Activated CD8-positive, alpha-beta memory T cell treated with anti-CD3 and anti-CD28 coated beads for 48 hours (primary cell): ENCODE measurements at places on chromosomes 12 and 14.

DNA sequence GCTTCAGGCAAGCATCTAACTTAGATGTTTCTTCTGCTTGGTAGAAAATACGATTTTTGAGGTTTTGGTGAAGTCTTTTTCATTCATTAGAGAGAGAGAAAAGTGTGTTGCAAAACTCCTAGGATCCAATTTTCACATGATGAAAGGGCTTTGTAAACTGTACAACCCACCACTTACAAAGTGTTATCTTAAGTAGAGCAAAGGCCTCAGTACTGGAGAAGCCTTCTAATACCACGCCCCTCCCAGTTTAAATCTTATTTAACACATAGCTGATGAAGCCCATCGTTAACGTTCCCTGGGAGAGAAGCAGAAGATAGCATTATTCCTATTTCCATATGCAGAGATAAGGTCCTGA lies 869 bp downstream of the APOLD1 start:
- no peak for DNase-seq

DNA sequence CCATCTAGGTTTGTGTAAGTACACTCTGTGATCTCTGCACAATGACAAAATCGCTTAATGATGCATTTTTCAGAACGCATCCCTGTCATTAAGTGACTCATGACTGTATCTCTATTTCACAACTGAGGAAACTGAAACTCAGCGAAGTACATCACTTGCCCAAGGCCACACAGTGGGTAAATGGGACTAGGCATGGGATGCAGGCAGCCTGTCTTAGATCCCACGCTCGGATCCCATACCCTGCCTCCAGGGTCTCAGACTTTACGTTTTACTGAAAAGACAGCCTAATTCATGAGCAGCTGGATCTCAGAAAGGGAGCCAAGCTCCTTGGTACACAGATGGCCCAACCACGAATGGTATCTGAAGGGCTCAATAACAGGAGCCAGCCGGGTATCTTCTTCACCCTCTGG lies 2.4 kb upstream of the MLEC start:
- DNase-seq: no peak

DNA sequence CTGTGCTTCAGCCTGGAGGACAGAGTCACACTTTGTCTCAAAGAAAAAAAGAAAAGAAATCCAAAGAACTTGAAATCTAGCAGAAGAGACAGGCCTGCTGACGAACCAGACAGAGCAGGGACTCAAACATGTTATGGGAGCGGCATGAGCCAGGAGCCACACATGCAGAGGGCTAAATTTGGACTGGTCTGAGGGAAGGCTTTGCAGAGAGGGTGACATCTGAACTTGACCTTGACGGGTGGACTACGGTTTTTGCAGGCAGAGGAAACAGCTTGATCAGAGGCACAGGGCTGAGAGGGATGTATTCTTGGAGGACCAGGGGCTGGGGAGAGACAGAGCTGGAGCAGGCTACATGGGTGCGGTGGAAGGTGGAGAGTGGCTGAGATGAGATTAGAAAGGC lies 20.5 kb upstream of the SLC24A4 start:
- DNase-seq: no peak

GRCh38 chr14:52051871-52052270 lies 17.0 kb downstream of the NID2 start:
- DNase-seq: no peak

- DNase-seq: no peak
These were observed 3.4 kb downstream of the CYP46A1 start for GRCh38 chr14:99687284-99688209.

DNA sequence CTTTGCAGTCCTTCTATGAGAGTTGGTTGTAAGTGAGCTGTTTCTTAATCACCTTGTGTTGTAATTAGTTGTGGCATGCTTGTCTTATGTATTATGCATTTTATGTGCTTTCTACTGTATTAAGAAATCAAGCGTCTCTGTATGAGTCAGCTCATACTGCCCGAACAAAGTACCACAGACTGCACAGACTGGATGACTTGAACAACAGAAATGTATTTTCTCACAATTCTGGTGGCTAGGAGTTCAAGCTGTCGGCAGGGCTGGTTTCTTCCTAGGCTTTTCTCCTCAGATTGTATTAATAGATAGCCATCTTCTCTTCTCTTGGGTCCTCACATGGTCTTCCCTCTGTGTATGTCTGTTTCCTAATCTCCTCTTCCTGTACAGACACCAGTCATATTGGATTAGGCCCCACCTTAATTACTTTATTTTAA lies 77.7 kb downstream of the FLRT2 start:
- DNase-seq: no peak

DNA sequence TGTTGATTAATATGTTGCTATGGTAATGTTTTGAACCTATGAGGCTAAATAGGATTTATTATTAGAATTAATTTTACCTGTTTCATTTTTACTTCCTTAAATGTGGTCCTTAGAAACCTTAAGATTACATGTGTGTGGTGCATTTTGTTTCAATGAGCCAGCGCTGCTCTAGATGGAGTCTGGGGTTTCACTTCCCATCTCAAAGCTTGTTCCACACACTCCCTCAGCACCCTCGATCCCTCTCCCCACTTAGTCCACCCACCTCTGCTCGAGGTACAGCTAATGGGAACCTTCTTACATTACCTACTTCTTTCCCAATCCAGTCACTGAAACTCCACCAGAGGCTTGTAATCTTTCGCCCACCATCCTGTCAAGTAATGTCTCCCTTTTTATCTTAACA lies 205.2 kb downstream of the PAX9 start:
- no peak for DNase-seq

- peak; percentile 26 for DNase-seq
These were observed 32.8 kb downstream of the ARID4A start for GRCh38 chr14:58331111-58331510.

DNA sequence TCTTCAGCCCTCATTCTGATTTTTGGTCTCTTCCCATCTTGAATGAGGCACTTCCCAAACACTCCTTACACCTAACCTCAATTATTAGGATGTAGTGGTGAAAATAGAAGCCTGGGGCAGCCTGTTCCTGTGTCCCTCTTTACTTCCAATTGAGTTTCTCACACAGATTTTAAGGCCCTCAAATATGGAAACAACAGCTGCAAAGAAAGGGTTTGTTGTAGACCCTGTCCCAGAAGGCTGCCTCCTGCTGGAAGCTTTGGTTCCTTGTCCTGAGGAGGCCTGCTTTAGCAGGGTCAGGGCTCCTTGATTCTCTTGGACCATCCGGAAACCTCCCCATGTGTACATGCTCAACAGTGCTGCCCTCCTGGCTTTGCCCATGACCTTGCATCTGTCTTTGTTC lies 101.3 kb downstream of the TGFB3 start:
- DNase-seq: no peak

DNA sequence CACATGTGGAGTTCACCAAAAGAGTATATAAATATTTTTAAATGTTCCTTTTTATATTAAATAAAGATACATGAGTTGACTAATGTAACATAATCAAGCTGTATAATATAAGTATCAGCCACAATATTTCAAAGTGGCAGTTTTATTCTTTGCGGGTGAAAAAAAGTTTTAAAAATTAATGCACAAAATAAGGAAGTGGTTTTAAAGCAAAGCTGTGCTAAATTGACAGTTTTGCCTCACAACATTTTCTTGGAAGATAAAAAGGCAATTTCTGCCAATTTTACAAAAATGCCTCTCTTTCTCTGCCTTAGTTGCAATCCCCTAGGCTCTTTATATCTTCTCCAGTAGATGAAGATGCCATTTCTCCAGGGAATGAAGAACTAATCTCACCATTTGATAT lies 719.1 kb downstream of the C12orf50 start:
- DNase-seq: no peak

DNA sequence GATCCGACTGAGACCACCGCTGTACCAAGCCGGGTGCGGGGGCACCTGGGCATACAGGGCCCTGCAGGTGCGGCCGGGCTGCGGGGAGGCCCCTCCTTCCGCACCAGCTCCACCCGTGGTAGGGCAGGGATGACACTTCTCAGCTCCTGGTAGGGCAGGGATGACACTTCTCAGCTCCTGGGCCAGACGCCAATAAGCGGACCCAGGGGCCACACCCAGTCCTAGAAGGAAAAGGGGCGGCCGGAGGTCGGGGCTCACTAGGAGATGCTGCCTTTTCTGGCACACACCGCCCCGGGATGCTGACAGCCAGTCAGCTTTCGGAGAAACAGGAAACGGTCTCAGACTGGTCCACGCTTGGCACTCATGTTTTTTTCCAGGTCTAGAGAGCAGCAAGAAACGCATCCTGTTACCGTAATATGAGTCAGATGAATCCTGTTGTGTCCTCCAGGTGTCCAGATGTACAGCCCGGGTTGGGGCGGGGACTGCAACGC lies 34.8 kb downstream of the NFKBIA start:
- no peak for DNase-seq

DNA sequence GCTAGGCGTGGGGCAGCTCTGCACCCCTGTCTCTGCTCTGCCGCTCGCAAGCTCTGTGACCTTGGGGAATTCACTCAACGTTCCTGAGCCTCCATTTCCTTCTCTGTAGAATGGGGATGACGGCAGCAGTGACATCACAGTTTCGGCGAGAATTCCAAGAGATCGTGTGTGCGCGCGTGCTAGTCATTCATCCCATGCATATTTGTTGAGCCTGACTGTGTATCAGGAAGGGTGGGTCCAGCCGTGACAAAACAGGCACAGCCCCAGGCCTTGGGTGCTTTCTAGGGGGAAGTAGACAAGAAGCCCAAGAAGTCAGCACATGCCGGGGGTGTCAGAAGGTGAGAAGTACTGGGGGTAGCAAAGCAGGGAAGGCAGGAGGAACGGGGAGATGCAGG lies 145.6 kb upstream of the NCOR2 start:
- no peak for DNase-seq

GRCh38 chr12:119613319-119613936 lies 19.9 kb downstream of the TMEM233 start:
- no peak for DNase-seq

GRCh38 chr12:32545413-32545980 lies 133.6 kb upstream of the DNM1L start:
- no peak for DNase-seq

GRCh38 chr14:91282954-91283645 lies 38.6 kb upstream of the GPR68 start:
- DNase-seq: no peak

- DNase-seq: peak; percentile 95
These were observed at the start of gene SLC38A2 for GRCh38 chr12:46372544-46373300. Gene SLC38A2 (minus strand): TSS chr12:46372773. CDS start chr12:46371293, 1,480 bp downstream.

DNA sequence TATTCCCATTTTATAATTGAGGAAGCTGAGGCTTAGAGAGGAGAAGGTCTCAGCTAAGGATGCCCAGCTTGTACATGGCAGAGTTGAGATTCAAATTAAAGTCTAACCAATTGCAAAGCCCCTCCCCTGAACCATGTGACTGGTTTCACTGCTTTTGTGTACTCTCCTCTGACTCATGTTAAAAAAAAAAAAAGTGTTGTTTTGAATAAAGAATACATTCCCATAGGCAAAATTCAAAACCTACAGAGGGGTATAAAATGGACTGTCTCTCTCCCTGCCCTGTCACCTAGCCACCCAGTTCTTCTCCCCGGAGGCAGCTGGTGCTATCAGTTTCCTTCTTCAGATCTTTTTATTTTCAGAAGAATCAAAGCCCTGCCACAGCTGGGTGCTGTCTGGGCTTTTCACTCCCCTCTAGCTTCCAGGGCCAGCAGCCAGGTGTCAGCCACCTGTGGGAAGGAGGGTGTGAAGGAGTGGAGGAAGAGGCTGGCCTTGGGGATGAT lies 5.4 kb downstream of the PSMD9 start:
- no peak for DNase-seq

DNA sequence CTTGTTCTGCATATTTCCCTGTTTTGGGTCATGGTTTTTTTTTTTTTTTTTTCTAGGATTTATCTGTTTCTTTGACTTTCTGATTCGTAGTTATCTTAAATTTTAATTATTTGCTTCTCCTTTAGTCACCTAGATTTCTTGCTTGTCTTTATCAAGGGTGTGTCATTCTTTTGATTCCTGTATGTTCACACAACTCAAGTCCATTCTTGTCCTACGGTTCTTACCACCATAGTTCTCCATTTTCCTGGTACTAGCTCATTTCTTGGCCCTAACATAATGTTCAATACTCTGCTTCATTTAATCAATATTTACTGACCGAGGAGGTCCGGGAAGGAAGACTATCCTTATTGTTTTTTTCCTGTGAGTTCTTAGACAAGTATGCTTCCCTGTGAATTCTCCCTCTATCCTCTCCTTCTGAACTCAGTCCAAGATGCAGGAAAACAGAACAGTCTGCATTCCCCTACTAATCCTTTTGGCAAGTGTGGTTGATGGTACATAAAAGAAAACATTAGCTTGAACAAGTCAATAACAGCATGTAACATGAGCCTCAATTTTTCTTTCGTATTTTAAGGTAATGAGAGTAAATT lies 1346.4 kb upstream of the SEL1L start:
- no peak for DNase-seq

GRCh38 chr12:51846911-51847642 lies 1.4 kb downstream of the FIGNL2 start:
- DNase-seq: no peak

DNA sequence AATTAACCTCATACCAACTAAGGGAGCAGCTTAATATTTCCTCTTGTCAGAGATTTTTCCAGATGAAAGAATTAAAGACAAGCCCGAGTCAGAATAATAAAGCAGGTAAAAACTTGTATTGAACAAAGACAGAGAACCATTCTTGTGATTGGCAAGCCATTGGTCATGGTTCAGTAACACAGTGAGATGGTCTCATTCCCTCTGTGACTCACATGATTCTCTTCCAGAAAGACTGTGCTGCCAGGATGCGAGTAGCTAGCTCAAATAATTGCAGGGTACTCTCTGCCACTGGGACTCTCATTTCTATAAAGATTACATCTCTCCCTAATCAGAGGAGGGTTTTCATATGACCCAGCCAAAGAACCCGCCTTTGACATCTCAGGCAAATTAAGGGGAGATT lies 179.4 kb downstream of the PHLDA1 start:
- no peak for DNase-seq

DNA sequence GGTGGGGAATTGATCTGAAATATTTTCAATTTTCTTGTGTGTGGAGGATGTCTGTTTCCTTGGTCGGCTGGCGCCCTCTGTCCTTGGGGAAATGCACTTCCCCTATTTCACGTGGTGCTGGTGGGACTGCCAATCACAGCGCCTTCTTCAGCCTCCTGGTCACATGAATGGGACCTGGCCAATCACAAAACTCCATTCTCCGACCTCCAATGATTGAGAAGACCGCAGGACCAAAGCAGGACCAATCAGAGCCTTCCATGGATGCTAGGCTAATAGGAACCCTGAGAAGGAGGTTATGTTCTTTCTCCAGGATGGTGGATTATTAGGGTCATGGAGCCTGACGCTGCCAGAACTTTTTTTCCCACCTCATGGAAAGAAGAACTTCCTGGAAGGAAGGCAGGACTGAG lies 188.7 kb downstream of the TTC8 start:
- no peak for DNase-seq

GRCh38 chr14:65805113-65805473 lies 392.6 kb downstream of the FUT8 start:
- no peak for DNase-seq

DNA sequence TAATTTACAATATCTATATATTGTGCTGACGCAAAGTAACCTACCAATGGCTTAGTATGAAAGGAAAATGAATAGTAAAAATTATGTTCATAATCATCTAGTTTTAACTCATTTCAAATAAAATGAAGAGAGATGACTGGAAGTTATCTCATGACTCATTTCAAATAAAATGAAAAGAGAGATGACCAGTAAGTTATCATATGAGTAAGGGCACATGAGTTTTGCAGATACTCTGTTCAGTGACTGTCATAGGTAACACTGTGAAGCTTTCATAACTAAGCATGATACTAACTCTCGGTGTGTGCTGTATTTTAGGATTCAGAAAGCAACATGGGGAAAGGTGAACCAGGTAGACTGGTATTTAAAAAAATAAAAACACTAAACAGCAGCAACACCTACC lies 364.5 kb upstream of the DIO2 start:
- no peak for DNase-seq
